ENCODE measurements at places on chromosomes 2 and 18.
A peak's percentile ranks its signal among the peaks of the same experiment; 100 is the strongest.

GRCh38 chr2:43507137-43507536 lies 88.7 kb downstream of the THADA start:
- DNase-seq: no peak

DNA sequence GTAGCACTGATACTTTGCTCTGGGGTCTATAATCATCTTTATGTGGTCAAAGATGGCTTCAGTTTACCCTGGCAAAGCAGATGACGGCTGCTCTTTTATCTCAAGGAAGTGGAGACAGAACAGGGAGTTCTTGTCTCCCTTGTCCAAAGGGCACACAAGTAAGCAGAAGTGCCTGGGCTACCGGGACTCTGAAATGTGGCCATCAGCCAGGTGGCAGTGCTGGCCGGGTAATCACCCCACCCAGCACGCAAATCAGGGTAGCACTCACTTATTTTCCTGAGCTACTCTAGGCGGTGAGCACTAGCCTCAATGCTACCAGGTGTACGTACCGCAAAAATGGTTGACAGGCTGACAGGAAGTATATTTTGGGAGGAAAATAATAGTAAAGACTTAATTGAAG lies 119.7 kb upstream of the ETAA1 start:
- DNase-seq: peak; percentile 46

DNA sequence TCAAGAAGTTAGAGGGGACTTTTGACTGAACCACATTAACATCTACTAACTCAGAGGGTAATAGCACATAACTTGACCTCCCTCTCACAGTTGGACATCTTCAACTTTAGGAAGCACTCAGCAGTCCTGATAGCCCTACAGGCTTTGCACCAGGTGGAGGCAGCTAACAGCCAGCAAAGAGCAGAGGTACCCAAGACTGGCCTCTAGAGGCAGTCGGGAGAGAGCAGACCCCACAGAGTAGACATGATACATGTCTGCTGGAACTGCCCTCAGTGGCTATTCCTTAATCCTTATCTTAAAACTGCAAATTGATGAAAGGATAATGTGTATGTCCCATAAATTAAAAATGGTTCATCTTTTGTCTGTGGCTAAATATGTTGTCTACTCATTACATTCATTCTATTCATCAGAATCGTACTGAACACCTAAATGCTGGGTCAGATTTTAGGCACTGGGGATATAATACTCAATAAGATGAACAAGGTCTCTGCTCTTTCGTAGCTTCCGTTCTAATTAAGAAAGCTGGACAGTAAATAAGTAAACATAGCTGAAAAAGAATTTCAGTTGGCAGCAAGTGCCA lies 49.8 kb downstream of the CAB39 start:
- peak; percentile 74 for DNase-seq

- DNase-seq: peak; percentile 69
Observed at GRCh38 chr2:79876430-79876829, 363.6 kb downstream of the CTNNA2 start.

DNA sequence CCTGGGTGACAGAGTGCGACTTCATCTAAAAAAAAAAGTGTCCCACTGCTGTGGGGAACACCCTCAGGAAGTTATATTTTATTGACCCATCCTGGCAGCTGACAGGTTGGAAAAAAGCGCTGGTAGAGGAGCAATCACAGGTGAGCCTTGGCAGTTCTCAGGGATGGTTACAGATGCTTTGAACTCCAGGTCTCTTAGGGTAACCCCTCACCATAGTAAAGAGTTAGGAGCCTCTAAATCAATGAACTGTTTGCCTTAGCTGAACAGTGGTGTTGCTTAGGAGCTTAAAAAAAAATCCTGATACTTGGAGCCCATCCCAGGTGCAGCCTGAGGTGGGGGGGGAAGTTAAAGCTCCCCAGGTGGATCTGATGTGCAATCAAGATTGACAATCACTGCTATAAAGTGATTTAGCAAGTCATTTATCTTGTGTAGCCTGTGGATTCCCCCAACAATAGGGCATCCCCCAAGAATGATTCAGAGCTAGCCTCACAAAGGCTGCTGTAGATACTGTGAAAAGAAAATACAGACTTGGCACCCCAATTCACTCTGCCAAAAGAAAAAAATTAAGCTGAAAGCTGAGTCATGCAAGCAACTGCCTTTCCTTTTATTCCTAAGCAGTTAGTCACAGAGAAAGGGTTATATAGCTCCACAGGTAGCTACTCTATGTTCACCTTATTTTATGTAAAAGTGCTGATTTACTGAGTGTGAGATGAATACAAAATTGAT lies 14.8 kb downstream of the SLC16A14 start:
- DNase-seq: no peak

GRCh38 chr2:146477383-146477782 lies 1367.4 kb upstream of the ACVR2A start:
- no peak for DNase-seq
